ENCODE measurements at places on chromosomes 3 and 15.

DNA sequence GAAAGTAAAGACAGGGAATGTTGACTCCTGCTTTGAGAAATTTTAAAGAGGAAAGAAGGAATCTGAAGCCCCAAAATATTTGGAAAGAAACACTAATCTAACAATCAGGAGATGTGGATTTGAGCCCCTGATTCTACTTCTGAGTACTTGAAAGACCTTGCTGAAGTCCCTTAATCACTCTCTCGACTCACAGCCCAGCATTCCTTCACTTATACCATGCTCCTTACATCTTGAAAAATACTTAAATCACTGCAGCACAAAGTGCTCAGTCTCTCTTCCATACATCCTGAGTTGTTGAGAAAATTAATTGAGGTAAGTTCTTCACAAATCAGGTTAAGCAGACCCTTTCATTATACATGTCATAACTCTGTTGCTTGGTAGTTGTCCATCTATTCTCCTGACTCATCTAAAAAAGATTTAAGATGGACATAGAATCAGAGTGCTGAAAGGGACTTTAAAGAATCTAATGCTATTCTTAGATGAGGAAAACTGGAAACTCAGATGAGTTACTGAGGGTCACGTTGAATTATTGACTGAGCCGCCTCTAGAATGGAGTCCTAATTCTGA, 72.8 kb upstream of the THSD4 start:
- DNase-seq = no peak

- DNase-seq = no peak
Measured at GRCh38 chr3:65829228-65829627, 209.5 kb downstream of the MAGI1 start.

GRCh38 chr15:79283252-79284048, 928 bp downstream of the ANKRD34C start:
- DNase-seq = peak; percentile 7

DNA sequence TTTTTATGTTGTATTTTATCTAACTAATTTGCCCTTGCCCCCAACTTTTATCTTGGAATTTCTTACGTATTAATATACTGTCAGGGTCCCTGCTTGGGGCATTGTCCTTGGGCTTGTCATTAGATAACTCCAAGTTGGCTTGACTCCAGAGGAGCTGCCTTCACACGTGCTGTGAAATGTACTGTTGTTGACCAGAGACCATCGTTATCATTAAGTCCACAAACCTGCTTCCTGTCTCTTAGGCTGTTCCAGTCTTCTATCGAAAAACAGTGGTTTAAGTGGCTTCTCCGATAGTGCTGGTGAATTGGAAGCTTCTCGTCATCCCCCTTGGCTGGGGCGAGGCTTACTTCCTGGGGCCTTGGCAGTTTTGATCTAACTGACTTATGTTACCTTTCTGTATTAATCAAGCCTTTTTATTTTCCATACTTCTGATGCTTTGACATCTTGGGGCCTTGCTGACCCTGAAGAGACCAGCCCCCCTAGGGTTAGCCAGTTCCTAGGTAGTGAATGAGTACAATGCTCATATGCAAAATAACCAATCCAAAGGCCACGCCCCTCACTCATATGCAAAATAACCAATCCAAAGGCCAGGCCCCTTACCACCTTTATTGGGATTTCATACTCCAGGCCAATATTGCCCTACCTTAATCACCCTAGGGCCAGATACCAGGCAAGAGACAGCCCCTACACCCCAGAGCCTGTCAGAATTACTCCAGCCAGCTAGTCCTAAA, 164.5 kb downstream of the IGF1R start:
- no peak for DNase-seq

- no peak for DNase-seq
Measured at GRCh38 chr3:16148783-16149182, 25.7 kb upstream of the GALNT15 start.

DNA sequence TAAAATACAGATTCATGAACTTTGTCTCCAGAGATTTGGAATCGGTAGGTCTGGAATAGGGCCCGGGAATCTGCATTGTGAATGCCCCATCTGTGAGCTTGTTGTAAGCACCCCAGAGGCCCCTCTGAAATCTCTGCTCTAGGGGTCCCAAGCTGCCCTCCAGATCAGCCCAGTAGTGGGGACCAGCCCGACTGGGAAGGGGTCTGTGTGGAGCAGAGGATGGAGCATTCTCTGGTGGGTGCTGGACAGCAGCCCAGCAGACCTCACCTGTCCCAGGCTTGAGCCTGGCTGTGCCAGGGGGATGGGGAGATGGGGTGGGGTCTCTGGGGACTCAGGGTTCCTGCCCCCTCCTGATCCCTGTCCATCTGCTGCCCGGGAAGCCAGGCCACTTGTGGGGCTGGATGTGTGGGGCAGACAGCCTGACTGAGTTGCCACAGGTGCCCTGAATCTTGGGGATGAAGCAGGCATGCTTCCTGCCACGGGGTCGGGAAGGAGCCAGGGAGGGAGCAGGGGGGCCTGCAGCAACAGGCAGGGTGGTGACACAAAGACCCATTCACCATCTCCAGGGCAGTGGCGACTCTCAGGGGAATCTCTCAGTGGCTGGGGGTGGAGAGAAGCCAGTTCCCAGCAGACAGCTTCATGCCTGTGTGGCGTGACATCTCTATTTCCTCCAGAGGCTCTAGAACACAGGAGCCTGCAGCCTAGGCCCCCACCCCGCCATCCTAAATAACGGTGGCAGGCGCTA, 99.3 kb downstream of the WNT7A start:
- DNase-seq = no peak

- DNase-seq = no peak
Measured at GRCh38 chr3:143339451-143339850, 219.9 kb downstream of the CHST2 start.

DNA sequence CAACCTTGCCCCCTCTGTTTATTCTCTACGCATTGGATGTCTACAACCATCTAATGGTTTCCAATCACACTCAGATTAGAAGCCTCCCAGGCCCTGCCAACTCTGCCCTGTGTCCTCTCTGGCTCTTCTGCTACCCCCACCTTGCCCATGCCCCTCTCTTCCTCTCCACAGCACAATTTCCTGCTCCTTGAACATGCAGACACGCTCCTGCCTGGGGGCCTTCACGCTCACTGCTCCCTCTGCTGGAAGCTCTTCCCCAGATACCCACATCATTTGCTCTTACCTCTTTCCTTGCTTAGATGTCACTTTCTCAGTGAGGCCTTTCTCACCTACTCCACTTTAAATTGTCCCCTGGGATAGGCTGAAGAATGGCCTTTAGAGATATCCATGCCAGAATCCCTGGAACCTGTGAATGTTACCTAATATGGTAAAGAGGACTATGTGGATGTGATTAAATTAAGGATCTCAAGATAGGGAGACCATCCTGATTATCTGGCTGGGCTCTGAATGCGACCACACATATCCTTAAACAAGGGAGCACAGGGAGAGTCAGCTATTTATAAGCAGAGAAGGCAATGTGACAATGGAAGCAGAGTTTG, 9.9 kb downstream of the KY start:
- no peak for DNase-seq

DNA sequence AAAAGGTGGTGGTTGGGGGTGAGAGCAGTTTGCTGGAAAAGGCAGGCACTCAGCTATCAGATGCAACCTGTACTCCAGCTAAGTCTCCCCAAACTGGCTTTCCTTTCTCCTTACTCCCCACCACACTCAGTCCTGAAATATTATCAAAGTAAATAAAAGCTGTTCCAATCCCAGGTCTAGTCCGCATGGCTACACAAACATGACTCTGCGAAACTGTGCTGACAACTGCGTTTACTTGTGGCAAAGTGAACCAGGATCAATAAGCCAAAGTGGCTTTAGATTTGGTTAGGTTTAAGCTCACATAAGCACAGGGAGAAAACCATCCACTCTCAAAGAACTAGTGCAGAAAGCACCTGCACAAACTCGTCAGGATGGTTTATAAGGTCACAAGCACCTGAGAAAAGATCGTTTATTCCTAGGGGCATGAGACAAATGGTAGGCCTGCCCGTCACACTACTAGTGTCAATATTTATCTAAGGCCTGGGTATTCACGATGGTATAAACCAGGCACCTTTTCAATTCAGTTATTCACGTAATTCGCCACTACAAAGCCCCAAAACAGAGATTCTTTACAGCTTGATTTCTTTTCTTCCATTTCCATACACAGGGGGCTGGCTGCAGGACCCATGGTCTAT, 25.3 kb downstream of the LRIG1 start:
- DNase-seq = peak; percentile 62

DNA sequence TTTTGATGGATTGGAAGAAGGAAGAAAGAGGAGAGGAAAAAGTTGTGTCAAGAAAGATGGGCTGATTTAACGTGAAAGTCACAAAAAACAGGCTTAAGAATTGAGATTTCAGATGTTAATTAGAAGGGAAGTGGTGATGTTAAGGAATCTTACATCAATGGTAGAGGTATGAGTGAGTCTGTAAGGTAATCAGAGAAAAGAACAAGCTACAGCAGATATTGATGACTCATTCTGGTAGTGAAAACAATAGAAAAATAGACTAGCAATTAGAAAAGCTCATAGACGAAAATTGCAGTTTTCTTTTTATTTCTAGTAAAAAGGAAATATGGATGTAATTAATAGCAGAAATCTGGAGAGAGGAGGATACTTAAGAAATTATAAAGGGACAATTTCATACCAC, 559.6 kb downstream of the MCTP2 start:
- DNase-seq = no peak

DNA sequence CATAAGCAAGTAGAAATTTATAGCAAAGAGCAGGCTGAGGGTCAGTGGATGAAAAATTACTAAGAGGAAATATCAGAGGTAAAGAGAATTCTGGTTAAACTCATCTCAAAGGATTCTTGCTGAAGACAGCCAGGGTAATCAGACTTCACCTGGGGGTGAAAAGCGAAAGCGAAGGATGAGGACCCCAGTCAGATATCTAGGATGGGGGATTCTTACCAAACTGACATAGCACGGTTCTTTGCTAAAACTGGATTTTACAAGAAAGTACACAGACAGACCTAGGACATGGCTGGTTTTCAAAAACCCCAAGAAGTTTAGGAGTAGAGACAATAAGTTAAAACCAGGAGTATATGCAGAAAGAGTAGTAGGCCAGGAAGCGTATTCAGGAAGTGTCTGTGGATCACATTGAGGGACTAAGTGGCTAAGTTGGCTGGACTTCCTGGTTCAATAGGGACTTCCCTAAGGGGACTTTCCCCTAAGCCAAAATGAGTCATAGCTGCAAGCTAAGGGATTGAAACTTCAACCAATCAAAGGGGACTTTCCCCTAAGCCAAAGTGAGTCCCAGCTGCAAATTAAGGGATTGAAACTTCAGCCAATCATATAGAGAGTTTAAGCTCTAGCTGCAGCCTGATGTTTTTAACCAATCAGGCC, 2.4 kb upstream of the CFAP91 start:
- DNase-seq = no peak

DNA sequence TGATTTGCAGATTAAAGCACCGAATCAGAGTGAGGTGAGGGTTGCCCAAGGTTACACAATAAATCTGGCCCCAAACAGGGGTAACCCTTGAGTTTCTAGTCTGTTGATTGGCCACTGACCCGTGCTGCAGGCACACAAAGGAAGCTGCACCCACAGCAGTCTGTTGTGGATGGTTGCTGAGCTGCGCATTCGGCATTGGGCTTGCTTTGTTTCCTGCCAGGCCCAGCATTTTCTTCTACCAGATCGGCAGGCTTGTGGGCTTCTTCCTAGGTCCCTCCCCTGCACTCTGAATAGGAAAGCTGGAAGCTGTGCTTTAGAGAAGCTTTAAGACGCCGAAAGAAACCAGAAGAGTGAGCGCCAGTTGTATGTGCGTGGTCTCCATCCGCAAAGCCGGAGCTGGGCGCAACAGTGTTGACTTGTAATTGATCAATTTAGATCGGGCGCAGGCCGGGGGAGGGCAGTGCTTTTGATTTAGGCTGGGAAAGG, 12.1 kb downstream of the B3GNT5 start:
- DNase-seq = no peak

- DNase-seq = no peak
Measured at GRCh38 chr15:66905954-66906353, 159.4 kb upstream of the SMAD3 start.

- no peak for DNase-seq
Measured at GRCh38 chr3:119205685-119206084, 32.3 kb downstream of the UPK1B start.

GRCh38 chr15:29141308-29142128, 128.1 kb downstream of the NSMCE3 start:
- no peak for DNase-seq

- no peak for DNase-seq
Measured at GRCh38 chr3:160061525-160061924, 72.9 kb downstream of the IL12A start.

DNA sequence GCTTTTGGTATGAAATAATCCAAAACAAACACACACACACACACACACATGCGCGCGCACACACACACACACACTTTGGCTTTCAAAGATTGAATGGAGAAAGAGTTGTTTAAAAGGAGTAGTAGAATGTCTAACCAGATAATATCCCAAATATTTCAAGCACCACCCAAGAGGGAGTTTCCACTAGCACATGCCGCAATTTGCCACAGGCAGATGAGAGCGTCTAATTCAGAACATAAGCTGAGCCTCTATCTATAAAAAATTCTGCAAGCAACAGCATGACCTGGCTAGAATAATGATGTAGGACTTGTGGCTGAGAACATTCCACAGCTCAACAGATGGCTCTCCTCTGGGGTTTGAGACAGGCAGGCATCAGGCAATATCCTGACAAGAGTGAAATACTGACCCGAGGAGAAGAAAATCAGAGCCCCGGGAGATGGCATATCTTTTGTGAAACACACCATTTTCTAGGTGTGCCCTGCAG, 302.5 kb upstream of the GADL1 start:
- no peak for DNase-seq

DNA sequence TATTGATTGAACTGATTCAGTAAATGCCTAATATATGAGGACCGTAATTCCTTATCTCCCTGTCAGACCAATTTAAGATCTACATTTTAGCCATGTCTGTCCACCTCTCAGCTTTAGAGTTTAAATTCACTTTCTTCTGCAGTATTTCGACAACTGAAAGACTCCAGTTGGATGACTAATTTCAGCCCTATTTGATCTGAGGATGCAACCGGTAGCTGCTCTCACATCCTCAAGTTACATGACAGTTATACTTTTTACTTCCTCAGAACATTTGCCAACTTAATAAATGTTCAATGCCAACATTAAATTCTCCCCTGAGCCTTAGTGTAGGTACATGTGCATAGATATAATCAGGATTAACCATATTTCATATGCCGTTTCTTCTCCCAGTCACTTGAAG, 2.5 kb upstream of the HHLA2 start:
- no peak for DNase-seq

DNA sequence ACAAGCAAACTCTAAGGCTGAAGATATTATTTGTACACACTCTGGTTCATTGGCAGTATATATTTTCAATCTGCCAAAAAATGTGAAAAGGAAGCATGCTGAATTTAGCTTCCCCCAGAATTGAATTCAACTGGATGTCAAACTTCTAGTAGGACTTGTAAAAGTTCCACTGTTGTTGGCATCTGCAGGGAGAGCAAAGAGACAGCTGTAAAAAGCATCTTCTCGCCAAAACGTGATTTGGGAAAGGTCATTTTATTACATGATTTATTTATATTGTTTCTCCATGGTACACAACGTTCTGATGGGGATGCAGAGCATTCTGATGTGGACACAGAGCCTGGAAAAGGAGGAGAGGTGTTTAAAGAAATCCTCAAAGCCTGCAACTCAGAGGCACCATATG, 196.7 kb upstream of the ADAMTS9 start:
- DNase-seq = no peak

- no peak for DNase-seq
Measured at GRCh38 chr3:18669374-18669773, 244.2 kb upstream of the SATB1 start.
